ENCODE measurements at places on chromosomes 6 and 20.

DNA sequence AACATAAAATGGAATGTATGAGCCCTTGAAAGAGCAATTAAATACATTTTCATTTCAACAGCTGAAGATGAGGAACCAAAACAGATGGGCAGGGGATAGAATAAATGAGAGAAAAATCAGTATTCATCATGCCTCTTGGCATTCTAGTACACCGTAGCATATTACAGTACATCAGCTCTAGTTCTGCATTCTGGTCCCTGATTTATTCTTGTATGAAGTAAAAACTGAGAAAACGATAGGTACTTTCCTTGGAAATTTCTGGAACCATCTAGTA is 349.4 kb downstream of the ARHGAP18 start:
- DNase-seq: no peak

GRCh38 chr6:105402090-105402938 is 568 bp downstream of the PREP start:
- peak; percentile 48 for DNase-seq

- DNase-seq: no peak
These were observed 56.6 kb downstream of the TOX2 start for GRCh38 chr20:43971267-43971666.

- DNase-seq: no peak
These were observed 58.1 kb upstream of the SHLD1 start for GRCh38 chr20:5691918-5692618.

DNA sequence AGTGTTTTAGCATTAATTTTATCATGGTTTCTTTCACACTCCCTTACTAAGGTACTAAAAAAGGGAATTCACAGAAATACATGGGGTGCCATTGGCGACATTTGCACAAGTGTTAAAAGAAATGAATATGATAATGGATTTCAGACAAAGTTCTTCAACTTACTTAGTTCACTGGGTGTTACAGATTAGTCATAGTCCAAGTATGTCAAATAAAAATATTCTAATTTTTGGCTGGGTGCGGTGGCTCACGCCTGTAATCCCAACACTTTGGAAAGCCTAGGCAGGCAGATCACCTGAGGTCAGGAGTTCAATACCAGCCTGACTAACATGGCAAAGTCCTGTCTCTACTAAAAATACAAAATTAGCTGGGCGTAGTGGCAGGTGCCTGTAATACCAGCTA is 286.1 kb upstream of the TFAP2D start:
- DNase-seq: no peak

DNA sequence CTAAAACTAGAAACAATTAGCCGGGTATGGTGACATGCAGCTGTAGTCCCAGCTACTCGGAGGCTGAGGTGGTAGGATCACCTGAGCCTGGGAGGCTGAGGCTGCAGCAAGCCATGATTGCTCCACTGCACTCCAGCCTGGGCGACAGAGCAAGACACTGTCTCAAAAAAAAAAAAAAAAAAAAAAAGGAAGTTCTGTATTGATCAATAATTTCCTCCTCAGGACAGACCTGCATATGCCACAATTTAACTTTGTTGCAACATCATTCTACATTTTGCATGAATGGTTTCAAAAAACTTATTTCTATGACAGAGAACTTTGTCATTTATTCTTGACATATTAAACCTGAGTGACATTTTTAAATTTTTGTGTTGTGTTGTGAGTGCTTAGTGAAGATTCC is 5.5 kb downstream of the DNAJC5 start:
- no peak for DNase-seq

DNA sequence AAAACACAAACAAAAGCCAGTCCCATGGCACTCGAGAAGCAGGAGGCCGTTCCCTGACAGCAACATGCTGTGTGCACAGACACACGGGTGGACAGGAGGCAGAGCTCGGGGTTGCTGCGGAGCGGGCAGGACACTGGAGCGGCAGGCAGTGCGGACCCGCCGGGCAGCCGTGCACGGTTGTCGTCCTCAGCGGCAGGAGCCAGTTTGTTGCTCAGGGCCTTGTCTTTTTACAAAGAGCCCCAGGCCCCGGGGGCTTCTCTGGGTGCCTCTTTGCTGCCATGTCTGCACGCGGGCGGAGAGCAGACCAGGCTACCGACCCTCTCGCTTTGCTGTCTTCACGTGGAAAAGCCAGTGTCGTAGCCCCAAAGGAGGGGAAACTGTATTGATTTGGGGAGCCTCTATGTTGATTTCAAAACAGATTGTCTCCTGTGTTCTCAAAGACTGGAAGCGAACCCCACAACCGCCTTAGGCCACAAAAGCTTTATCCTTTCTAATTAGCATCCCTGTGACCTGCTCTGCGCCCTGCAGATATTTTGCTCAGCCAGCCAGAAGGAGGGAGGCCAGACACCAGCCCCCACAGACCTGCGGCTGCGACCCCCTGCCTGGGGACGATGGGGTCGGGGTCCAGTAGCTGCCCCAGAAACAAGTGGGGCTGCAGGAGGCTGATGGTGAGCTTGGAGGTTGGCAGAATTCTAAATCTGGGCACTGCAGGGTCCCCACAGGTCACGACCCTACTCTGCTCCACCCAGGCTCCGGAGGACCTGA is 50.2 kb downstream of the ERMARD start:
- no peak for DNase-seq

DNA sequence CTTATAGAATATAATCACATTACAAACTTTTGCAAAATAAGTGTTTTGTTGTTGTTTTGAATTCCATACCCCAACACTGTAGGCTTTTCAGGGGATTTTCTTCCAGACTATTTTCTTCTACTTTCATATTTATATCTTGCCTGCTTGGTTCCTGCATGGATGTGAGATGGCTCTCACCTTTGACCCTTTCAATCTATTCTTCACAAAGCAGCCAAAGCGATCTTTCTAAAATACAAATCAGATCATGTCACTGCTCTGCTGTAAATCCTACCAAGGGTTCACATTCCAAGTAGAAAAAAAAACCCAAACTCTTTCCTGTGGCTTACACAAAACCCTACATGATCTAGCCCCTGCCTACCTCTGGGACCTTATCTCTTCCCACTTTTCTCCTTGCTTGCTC is 25.0 kb upstream of the TRPC4AP start:
- no peak for DNase-seq

DNA sequence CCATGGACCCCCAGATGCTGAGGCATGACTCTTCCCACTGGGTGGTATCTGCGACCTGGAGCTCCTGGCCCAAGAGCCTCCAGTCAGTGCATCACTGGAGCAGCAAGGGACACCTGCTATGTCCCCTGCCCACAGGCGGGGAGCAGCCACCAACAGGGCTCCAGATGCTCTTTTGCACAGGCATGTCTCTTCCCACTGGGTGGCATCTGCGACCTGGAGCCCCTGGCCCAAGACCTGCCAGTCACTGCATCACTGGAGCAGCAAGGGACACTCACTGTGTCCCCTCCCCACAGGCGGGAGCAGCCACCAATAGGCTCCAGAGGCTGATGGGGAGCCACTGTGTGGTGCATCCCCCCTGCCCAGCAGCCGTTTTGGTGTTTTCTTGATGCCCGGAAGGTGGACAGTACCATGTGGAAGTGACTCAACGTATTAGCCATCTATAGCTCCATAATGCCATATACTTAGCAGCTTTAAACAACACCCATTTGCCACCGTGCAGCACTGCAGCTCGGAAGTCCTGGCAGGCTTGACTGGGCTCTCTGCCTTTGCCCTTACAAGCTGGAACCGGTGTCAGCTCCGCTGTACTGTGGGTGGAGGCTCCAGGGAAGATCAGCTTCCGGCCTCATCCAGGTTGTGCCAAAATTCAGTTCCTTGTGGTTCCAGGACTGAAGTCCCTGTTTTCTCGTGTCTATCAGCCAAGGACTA is 124.9 kb upstream of the CST7 start:
- DNase-seq: no peak

- DNase-seq: no peak
These were observed 266.4 kb downstream of the PLCB1 start for GRCh38 chr20:8398263-8399051.

DNA sequence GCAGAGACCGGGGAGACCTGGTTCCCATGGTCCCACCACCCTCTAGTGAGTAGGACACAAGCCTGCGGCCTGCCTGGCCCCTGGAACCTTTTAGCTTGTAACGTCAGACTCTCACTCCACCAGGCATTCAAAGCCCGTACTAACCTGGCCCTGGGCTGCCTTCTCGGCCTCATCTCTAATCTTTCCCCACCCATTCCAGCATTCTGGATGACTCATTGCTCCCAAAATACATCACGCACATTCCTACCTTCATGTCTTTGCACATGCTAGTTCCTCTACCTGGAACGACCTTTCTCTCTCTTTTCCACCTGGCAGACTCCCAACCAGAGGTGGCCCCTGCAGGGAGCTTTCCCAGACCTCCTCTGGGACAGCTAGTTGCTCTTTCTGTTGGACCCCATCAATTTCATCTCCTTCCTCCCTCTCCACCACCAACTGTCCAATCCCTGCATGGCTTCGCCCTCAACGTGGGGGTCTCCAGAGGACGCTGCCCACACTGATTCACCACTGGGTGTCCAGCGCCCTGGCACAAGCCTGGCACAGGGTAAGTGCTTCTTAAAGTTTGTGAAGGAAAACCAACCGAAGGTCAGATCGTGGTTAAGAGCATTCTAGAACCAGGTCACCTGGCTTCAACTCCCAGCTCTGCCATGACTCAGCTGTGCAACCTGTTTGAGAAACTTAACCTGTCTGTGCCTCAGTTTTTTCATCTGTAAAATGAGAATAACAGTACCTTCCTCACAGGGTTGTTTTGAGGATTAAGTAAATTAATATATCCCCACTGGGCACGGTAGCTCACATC is 35.2 kb downstream of the JPH2 start:
- DNase-seq: no peak

- DNase-seq: peak; percentile 4
These were observed 32.5 kb downstream of the AKAP7 start for GRCh38 chr6:131167773-131168172.

DNA sequence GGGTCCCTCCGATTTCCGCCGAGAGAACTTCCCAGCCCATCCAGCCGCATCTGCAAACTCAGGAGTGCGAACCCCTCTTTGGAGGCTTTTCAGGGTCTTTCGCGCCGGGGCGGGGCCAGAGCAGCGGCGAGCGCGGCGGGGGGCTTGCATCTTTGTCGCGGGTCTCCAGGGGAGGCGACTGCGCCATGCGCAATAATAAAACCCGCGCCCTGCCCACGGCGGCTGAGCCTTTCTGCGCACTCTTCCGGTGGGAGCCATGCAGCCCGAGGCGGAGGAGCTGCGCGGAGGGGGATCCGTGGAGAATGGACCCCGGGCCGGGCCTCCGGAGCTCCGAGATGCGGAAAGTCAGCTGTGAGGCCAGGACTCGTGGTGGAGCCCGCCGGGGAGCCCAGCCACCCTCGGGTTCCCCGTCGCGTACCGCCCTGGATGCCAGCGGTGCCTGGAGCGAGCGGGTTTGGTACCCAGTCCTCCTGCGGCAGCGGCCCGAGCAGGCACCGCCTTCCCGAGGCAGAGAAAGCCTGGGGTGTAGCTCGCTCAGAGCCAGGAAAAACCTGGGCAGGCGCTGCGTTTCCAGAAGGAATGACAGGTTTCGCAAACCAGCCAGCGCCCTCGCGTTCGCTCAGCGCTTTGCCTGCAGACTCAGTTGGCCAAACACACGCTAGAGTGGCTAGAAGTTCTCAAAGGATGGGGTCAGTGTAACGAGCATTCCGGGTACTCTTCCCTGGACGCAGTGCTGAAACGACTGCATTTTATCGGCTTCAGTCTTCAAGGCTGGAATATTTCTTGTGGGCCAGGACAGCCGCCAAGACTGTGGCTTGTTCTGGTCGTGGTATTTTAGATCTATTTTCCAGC is 1.2 kb downstream of the AKAP12 start:
- peak; percentile 70 for DNase-seq

- DNase-seq: no peak
These were observed 29.8 kb upstream of the SYNJ2 start for GRCh38 chr6:157951828-157952227.

DNA sequence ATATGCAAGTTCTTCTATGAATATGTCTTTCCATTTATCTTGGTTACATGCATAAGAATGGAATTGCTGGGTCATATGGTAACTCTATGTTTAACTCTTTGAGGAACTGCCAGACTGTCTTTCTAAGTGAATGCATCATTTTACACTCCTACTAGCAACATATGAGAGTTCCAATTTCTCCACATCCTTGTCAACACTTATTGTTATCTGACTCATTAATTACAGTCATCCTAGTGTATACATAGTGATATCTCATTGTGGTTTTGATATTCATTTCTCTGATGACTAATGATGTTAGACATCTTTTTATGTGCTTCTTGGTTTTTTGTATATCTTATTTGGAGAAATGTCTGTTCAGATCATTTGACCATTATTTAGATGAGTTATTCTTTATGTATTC is 96.7 kb upstream of the LAMP5 start:
- no peak for DNase-seq

GRCh38 chr6:26155061-26155930 is 68.1 kb downstream of the HFE start:
- peak; percentile 31 for DNase-seq

- no peak for DNase-seq
These were observed 53.2 kb downstream of the GINS1 start for GRCh38 chr20:25460566-25461280.

GRCh38 chr6:144338951-144339700 is 54.0 kb downstream of the UTRN start:
- no peak for DNase-seq

DNA sequence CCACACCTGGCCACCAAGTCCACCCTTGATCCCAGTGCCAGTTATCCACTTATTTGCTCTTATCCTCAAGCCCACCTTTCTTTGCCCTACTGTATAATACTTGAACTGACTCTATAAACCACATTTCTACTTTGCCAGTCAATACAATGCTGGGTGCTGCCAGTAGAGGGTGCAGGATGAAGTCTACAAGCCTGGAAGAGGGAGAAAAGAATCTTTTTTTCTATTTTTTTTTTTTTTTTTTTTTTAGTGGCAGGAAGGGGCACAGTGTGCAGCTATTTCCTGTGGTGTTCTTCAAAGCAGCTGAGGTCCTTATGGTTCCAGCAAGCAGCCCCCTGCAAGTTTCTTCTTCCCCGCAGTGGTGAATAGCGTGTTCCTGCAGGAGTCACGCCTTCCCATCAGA is 22.2 kb upstream of the GABRR1 start:
- peak; percentile 44 for DNase-seq

GRCh38 chr20:17709361-17710293 is 9.9 kb downstream of the BANF2 start:
- no peak for DNase-seq
